Glutamatergic neuron (in vitro differentiated cells): ENCODE measurements at places on chromosomes 2 and 18.
A peak's percentile ranks its signal among the peaks of the same experiment; 100 is the strongest.

DNA sequence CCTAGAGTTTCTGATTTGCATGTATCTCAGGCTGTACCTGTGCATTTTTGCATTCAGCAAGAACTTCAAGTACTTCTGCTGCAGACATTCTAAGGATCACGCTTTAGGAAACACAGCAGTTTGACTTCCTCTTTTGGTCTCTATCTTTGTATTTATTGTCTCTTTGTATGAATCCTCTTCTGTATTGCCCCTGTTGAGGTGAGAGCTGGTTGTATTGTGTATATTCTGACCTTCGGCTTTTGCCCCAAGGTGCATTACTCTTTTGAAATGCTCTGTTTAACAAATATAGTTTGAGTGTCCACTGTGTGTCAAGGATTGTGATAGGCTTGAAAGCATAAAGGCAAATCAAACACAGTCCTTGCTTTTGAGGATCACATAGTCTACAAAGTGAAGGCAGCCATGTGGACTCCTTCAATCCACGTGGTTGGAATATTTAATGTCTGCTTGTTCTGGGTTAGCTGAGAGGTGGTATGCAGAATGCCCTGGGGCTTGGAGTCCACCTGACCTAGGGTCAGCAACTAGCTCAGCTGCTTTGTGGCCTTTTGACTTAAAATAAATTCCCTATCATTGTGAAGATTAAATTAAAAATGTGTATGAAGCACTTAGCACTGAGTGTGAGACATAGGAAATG, 108.1 kb downstream of the LYPD6 start:
- DNase-seq: no peak

DNA sequence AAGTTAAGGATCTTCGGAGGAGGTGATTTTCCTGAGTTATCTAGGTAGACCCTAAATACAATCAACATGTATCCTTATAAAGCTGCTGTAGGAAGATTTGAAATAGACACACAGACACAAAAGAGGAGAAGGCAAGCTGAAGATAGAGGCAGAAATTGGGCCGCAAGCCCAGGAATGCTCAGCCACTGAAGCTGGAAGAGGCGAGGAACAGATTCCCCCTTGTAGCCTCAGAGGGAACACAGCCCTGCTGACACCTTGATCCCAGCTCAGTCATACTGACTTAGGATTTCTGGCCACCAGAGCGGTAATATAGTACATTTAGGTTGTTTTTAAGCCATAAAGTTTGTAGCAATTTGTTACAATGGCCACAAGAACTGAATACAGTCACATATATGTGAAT, 90.9 kb downstream of the ETAA1 start:
- DNase-seq: no peak

DNA sequence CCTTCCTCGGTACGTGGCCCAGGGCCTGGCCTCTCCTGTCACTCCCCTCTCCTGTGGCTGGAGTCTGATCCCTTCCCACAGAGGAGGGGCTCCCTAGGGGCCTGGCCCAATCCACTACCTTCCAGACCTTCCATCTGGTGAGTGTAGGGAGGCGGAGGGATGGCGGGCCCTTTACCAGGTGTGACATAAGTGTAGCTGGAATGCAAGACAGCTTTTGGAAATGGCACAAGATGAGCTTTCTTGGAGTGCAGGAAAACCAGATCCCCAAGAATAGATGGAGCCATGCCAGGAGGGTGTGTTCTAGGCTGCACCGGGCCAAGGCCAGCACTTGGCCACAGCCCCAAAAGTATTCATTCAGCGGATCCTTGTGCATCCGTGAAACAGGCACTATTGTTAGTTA, 30.1 kb downstream of the IGFBP5 start:
- no peak for DNase-seq

GRCh38 chr2:144359684-144360083, 160.2 kb downstream of the ZEB2 start:
- DNase-seq: no peak

DNA sequence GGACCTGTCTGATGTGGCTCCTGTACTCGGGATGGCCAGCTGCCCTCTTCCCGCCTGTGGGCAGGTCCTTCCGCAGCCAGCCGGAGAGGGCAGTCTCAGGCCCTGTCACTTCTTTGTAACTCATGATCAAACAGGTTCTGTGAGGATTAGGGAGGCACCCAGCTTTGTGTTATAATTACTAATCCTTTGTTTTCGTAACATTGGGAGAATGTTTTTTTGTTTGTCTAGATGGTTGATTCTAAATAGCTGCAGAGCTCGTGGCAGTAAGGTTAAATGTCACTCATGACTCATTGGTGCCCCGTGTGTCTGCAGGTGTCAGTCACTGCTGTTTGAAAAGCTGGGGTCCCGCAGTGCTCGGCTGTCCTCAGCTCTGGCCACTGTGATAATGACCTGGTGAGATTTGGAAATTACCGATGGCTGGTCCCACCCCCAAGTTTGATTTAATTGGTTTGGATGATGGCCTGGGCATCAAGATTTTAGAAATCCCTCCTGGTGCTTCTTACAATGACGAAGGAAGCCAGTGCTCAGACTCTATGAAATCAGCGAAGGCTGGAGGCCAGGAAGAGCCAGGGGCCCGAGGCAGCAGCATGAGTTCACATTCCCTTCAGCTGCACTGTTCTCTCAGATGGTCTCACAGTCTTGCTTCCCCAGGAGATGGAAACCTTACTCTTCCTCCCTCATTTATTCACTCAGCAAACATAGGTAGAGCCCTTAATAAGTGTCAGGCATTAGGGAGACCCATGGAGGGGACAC, 172.8 kb downstream of the VAPA start:
- DNase-seq: no peak

DNA sequence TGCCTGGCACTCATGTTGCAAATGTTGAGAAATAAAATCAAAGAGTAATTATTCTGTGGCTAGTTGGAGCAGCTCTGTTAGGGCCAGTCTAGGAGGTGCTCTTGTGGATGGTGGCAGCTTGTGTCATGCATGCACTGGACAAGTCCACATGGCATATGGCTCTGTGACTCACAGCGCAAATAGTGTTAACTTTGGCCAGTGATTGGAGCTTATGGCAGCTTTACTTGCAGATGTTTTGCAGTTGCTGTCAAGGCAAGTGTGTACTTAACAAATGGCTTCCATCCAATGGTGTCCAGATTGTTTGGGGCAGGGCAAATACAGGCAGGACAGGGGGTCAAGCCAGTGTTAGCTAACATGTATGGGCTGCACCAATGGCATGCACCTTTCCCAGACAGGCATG, 26.1 kb upstream of the TMX3 start:
- no peak for DNase-seq

DNA sequence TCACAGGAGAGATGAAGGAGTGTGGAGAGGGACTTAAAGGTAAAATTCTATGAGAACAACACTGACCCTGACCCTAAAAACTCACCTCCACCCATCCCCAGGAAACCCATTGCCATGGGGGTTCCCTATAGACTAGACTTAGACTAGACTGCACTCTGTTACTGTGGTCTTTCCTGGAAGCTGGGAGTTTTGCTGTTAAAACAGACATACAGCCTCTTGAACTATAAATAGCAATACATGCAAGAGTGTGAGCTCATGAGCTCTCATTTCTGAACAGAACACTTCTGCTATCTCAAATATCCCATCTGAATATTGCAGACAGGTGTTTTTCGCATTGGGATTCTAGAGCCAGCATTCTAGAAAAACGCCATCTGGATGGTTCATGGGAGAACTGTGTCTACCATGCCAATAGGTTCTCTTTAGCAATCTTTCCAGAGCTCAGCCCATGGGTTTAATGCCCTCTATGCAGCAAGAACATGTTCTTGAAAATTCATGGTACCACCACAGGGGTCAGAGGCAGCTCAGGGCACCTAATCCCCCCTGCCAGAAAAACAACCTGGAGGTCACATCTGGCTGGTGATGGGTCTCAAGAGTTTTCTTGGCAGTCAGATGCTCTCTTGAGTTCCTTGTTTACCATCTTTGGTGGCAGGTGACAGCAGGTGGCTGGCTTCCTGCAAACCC, 51.9 kb downstream of the SLC14A2 start:
- no peak for DNase-seq

DNA sequence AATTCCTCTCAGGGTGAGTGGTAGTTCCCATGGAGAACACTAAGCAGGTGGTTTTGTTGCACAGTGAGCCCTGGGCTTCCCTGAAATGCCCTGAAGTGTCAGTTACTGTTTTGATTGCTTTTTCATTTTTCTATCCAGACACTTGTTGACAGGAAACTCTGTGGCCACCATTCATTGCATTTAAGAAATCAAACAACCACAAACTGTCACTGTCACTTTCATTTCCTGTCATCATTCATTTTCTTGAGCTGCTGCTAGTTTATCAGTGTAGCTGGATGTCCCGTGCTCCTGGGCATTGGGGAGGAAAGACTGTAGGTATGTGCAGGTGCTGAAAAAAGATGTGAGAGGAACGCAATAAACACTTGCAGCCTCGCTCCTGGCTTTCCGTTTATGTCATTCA, 891.6 kb upstream of the ZEB2 start:
- DNase-seq: no peak

- no peak for DNase-seq
These were observed 126.2 kb downstream of the NUP35 start for GRCh38 chr2:183250472-183250871.

GRCh38 chr2:149000158-149000938, 38.2 kb upstream of the LYPD6B start:
- DNase-seq: no peak

GRCh38 chr18:30743033-30743432, 299.5 kb downstream of the DSC3 start:
- no peak for DNase-seq

GRCh38 chr2:242034996-242035814, 165.7 kb downstream of the RTP5 start:
- no peak for DNase-seq

DNA sequence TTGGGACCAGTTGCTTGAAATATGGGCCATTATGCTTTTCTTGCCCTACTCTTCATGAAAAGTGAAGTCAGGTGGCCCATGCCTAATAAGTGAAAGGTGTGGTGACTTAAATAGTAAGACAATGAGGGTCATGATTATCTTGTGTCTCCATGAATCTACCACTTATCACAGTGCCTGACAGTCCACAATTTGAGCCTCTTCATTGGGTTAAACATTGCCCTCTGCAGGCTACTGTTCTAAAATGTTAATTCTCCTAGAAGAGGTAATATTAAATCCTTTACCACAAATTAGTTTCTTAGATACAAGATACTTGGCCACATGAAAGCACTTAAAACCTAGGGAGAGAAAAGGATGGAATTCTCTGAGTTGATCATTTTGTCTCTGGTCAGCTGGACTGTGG, 4.0 kb downstream of the EGR4 start:
- DNase-seq: no peak

DNA sequence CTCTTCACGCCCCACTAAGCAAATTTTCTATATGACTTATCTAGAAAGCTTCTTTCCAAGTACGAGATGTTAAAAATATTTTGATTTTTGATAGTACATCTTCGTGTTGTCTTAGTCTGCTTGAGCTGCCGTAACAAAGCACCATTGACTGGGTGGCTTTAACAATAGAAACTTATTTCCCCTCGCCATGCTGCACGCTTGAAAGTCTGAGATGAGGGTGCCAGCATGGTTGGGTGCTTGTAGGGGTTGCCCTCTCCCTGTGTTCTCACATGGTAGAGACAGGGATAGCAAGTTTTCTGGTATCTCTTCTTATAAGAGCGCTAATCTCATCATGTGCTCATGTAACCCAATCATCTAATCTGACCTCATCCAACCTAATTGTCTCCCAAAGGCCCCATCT, 106.2 kb downstream of the TANC1 start:
- no peak for DNase-seq

- no peak for DNase-seq
These were observed 31.0 kb downstream of the TANC1 start for GRCh38 chr2:158999458-158999857.

GRCh38 chr18:70464343-70465114, 175.7 kb downstream of the SOCS6 start:
- DNase-seq: peak; percentile 86

DNA sequence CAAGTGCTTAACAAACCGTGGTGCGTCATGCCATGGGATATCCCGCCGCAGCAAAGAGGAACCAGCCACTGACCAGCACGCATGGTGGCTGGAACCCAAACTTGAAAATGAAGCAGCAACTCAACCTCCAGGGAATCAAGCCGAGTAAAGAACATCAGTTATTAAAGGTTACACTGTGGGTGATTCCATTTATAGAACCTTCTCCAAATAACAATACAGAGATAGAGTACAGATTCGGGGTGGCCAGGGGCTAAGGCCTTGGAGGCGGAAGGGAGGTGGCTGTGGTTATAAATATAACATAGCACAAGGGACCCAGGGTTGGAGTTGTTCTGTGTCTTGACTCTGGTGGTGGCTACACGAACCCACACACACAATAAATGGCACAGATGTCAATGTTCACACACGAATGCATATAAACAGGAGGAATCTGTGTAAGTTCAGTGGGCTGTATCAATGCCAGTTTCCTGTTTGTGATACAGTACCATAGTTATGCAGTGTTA, 123.1 kb downstream of the EIPR1 start:
- DNase-seq: no peak

DNA sequence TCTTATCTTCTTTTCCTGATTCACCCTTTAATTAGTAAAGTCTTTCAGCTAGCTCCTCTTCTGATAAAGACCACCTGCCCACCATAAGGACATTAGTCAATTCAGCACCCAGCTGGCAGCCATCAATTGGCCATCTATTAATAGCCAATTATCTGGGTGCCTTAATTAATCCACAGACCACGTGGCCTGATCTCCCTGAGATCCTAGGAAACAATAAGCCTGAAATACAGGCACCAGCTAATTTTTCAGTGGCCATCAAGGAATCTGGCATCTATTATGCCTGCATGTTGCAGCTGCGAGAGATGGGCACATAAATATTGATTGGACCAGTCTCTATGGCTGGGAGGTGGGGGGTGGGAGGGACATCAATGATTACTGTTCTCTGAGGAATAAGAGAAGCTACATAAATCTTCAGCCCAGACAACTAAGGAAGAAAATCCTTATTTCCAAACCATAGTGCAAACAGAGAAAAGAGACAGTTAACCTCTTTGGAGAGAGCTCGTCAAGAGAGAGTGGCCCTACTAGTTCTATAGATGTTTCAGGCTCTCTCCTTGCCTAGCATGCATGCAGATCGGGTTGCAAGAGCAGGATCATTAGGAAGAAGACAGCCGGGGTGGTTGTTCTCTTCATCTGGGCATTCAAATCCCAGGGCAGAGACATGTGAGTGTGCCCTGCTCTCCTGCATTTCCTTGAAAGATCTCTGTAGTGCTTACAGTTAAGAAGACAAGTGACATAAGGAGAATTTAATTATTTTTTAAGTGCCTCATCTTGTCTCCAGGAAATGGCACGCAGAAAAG, 8.7 kb downstream of the GALNT14 start:
- no peak for DNase-seq

GRCh38 chr2:129777146-129777545, 202.3 kb upstream of the RAB6C start:
- DNase-seq: peak; percentile 5

GRCh38 chr2:20988905-20989304, 55.0 kb downstream of the APOB start:
- DNase-seq: no peak
